ENCODE measurements at places on chromosomes 4 and X.

GRCh38 chrX:119999087-119999634, 55.6 kb upstream of the NKAP start:
- no peak for DNase-seq

DNA sequence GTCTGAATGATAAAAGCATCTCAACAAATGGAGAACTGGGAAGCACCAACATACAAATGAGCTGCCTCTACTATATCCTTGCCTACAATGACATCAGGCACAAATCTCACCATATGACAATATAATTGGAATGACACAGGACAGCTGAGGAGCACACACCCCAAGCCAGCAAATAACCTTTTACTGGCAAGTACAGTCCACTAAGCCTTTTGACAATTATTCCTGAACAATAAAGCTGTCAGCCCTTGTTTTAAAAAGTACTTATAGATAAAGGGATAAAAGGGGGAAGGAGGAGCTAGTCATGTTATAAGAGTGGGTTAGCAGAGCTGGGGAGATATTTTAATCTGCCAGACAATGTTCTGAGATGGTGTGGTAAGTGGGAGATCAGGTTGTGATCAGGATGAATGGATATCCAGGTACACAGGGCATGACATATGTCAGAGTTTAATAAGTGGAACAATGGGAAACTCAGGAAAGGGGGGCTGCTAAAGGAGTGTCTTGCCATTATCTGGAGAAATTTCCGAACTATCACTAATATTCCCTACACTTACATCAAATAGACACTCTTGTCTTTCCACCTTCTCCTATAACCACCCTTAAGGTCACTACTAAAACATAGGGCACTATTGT, 127.6 kb downstream of the GPC3 start:
- no peak for DNase-seq

DNA sequence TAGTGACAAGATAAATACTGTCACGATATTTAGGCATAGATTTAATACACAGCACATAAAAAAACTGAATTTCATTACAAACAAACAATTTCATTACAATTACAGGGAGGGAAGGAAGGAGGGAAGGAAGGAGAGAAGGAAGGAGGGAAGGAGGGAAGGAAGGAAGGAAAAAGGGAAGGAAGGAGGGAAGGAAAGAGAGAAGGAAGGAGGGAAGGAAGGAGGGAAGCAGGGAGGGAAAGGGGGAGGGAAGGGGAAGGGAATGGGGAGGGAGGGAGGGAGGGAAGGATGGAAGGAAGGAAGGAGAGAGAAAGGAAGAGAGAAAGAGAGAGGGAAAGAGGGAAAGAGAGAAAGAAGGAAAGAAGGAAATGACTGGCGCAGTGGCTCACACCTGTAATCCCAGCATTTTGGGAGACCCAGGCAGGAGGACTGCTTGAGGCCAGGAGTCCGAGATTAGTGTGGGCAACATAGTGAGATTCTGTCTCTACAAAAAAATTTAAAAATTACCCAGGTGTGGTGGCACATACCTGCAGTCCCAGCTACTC, 64.6 kb downstream of the FBXW7 start:
- DNase-seq, result no peak

- no peak for DNase-seq
Measured at GRCh38 chr4:26023203-26023972, 109.4 kb downstream of the SMIM20 start.

GRCh38 chrX:143853488-143853887, 30.4 kb upstream of the UBE2NL start:
- no peak for DNase-seq

- DNase-seq, result no peak
Measured at GRCh38 chr4:121233982-121234381, 69.9 kb upstream of the TNIP3 start.

- no peak for DNase-seq
Measured at GRCh38 chrX:124098089-124098488, 136.6 kb downstream of the STAG2 start.

- no peak for DNase-seq
Measured at GRCh38 chr4:119286377-119287002, 35.4 kb downstream of the FABP2 start.

GRCh38 chrX:116417214-116417613, 19.2 kb upstream of the SLC6A14 start:
- no peak for DNase-seq

DNA sequence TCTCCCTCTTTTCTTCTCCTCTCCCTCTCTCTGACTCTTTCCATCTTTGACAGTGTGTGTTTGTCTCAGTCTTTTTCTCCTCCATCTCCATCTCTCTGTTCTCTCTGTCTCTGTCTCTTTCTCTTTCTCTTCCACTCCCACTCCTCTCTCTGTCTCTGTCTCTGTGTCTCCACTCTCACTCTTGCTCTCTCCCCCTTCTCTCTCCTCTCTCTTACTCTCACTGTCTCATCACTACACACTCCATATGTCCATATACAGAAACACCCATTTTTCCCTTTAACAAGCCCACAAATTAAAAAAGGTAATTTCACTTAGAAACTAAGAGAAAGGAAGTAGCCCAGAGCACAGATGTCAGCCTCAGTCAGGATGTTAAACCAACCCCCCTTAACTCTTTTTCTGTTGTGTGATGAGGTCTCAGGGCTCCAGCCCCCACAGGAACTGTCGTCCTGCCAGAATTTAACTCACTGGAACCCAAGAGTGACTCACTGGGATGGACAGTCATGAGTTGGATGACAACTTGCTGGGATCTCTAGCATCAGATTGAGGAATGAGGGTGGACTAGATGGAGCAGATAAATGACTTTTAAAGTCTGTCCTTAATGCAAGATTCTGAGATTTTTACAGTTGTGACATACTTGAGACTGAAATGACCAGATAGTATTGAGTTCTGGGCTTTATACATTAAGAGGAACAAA, 27.5 kb downstream of the OTUD6A start:
- DNase-seq, result no peak

GRCh38 chrX:68648960-68649359, 1.5 kb downstream of the STARD8 start:
- DNase-seq, result no peak

GRCh38 chr4:155794589-155795236, 35.9 kb downstream of the GUCY1B1 start:
- DNase-seq, result no peak

DNA sequence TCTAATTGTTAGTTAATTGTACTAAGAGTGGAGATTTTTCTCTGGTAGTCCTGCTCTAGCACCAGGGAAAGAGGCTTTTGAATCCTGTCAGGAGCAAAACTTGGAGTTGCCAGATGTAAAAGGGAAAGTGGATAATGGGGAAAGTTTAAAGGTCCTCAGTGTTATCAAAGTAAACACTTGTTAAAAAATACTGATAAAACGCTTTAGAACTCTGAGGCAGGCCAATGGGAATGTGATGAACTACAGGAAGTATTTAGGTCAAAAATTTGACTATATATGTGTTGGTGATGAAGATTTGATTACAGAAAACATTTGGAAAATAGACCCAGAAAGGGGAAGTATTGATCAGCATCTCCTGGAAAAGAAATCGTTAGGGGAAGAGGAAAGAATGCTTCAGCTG, 32.8 kb downstream of the SERPINA7 start:
- DNase-seq, result no peak

- no peak for DNase-seq
Measured at GRCh38 chrX:21840193-21840545, 752 bp downstream of the MBTPS2 start.

- DNase-seq, result no peak
Measured at GRCh38 chr4:183657564-183657963, 1.4 kb downstream of the RWDD4 start.

- DNase-seq, result no peak
Measured at GRCh38 chrX:153353416-153353815, 19.5 kb downstream of the ZNF275 start.

GRCh38 chr4:40448875-40449274, 113.7 kb downstream of the CHRNA9 start:
- no peak for DNase-seq

- no peak for DNase-seq
Measured at GRCh38 chr4:82043081-82043808, 330.5 kb downstream of the HNRNPD start.

Data from activated T-helper 1 cell treated with anti-CD3 and anti-CD28 coated beads, Interleukin-2, amount 50 U/mL, for 16 hours (primary cell).